ENCODE measurements at places on chromosomes 13 and 19.

DNA sequence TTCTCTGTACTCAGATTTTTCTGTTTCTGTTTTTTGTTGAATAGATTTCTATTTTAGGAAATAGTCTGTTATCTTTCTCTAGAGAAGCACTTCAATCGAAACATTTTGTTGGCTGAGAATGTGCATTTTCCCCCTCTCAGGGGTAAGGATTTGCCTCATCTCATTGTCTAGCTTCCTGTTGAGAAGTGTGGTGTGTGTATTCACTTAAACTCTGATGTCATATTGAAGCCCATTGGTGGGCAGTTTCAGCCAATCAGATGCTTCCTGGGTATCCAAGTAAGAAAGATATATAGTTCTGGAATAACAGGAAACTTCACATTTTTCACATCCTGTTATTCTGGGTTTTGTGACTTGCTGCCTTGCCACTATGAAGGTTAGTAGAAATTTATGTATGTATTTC, 87.6 kb downstream of the ARHGEF7 start:
- DNase-seq: no peak
- no peaks in the 10 kb centered on the region for H3K27me3 ChIP-seq
- H3K4me1 ChIP-seq: peaks cover 6% of the 10 kb centered on the region
- no peaks in the 10 kb centered on the region for H3K36me3 ChIP-seq
- no peak overlapping the region for H3K27ac ChIP-seq

GRCh38 chr19:55535173-55535964, 1.6 kb downstream of the SBK2 start:
- no peaks in the 10 kb centered on the region for H3K36me3 ChIP-seq
- no peaks in the 10 kb centered on the region for H3K4me1 ChIP-seq
- no peak overlapping the region for H3K4me3 ChIP-seq
- H3K27me3 ChIP-seq: no peaks in the 10 kb centered on the region

DNA sequence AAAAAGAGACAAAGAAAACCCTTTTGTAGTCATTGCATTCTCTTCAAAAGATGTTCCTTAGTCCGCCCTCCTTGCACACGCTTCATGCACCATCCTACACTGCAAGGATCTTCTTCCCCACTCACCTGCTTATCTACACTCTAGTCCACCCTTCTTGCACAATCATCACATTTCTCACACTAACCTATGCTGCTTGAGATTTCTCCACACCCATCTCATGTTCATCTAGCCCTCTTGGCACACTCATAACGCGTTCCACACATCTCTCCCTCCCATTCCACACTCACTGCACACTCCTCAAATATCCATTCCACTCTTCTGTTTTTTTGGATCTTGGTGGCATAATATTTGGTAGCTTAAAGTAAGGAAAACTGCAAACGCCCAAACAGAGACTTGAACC, 22.3 kb upstream of the HNRNPUL1 start:
- no peaks in the 10 kb centered on the region for H3K27me3 ChIP-seq
- H3K4me1 ChIP-seq: no peaks in the 10 kb centered on the region
- no peaks in the 10 kb centered on the region for H3K36me3 ChIP-seq

DNA sequence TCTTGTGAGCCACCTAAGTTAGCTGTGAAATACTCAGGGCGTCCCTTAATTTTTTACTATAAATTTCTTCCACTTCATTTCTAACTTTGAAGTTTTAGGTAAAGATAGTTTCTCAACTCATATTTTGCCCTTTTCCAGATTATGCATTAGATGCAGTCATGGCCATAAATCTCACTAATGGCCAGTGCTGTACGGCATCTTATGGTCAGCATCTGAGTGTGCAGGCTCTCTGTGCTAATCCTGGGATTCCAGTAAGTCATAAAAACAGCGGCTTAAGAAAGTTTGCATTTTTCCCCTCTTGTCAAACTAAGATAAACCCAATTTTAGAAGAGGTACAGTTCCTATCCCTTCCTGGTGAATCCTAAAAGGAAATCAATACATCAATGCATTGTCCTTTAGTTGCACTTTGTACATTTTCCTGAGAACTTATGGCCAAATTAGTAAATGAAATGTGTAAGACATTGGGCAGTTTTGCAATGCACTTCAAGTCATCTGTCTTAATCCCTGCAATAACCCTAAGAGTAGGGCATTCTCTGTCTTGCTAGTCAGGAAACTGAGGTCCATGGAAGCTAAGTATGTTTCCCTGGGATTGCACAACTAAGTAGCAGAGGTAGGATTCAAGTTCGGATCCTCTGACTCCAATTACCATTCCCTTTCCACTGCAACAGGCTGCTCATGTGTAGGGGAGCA, 146.2 kb downstream of the DCT start:
- H3K27me3 ChIP-seq: no peaks in the 10 kb centered on the region
- DNase-seq: no peak
- no peaks in the 10 kb centered on the region for H3K4me1 ChIP-seq
- no peak overlapping the region for H3K27ac ChIP-seq
- H3K36me3 ChIP-seq: no peaks in the 10 kb centered on the region
- no peak overlapping the region for H3K4me3 ChIP-seq

GRCh38 chr19:30862876-30863275, 486.4 kb downstream of the TSHZ3 start:
- no peaks in the 10 kb centered on the region for H3K4me1 ChIP-seq
- H3K4me3 ChIP-seq: no peak overlapping the region
- no peaks in the 10 kb centered on the region for H3K27me3 ChIP-seq
- H3K27ac ChIP-seq: no peak overlapping the region
- no peaks in the 10 kb centered on the region for H3K36me3 ChIP-seq

DNA sequence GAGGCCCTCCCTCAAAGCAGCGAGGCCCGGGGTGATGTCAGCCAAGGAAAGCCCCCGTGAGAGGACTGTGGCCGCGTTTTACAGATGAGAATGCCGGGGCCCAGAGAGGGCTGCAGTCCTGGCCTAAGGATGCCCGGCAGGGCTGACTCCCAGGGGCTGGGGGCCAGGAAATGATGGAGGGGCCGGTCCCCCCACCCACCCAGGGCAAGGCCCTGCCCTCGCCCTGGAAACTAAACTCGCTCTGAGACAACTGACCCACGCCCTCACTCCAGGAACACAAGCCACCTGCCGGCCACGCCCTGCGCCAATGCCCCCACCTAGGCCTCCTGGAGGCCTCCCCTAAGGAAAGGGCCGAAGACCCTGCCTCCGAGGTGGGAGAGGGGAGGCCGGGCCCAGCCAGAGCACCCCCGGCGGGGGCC, 7.2 kb downstream of the ZBTB7A start:
- peaks cover 54% of the 10 kb centered on the region for H3K4me1 ChIP-seq
- peak overlapping the region; percentile 98 for H3K27ac ChIP-seq
- no peaks in the 10 kb centered on the region for H3K27me3 ChIP-seq

DNA sequence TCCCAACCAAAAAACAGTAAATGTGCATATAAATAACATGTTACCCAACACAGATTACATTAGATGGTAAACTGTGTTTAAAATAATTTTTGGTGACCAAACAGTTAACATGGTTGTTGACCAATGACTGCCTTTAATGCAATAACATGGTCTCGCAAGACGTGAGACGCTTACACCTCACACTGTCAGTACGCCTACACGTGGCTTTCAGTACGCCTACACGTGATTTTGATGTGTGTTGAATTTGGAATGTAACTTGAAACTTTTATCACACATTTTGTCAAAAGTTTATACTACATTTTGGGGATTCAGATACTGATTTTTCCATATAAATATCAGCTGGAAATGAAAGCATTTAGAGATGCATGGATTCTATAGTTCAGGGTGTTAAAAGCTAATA, 32.0 kb downstream of the SLC7A9 start:
- no peak for DNase-seq
- no peaks in the 10 kb centered on the region for H3K4me1 ChIP-seq
- no peak overlapping the region for H3K27ac ChIP-seq
- no peaks in the 10 kb centered on the region for H3K36me3 ChIP-seq
- H3K27me3 ChIP-seq: no peaks in the 10 kb centered on the region

DNA sequence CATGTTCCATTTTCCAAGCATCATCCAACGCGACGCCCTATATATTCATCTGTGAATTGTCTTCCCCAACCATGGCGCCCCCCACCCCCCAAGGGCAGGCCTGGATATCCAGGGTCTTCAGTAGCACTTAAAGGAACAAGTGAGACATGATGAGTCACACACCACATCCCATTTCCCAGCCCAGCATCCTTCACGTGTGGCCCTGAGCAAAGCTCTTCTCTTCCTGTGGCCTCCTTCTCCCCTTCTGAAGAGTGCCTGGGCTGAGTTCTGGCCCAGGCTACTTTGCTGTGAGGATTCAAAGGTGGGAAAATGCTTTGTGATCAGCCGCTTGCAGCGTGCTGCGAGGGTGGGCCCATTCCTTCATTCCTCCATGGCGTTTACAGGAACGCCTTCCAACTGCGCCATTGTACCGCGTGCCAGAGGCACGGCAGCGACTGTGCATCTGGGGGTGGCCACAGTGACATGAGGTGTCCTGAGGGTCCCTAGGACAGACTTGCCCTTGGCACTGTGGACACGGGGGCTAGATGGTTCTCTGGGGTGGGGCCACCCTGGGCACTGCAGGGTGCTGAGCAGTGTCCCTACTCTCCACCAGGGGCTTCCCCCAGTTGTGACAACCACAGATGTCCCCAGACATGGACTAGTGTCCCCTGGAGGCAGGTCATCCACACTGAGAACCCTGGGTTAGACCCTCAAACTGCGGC, 11.7 kb downstream of the PLIN4 start:
- no peaks in the 10 kb centered on the region for H3K4me1 ChIP-seq
- DNase-seq: no peak
- H3K27ac ChIP-seq: no peak overlapping the region
- no peaks in the 10 kb centered on the region for H3K27me3 ChIP-seq
- no peaks in the 10 kb centered on the region for H3K36me3 ChIP-seq

GRCh38 chr13:97266772-97267417, 44.8 kb downstream of the MBNL2 start:
- no peak overlapping the region for H3K4me3 ChIP-seq
- no peaks in the 10 kb centered on the region for H3K36me3 ChIP-seq
- H3K27ac ChIP-seq: no peak overlapping the region
- DNase-seq: no peak
- no peaks in the 10 kb centered on the region for H3K27me3 ChIP-seq
- H3K4me1 ChIP-seq: no peaks in the 10 kb centered on the region

DNA sequence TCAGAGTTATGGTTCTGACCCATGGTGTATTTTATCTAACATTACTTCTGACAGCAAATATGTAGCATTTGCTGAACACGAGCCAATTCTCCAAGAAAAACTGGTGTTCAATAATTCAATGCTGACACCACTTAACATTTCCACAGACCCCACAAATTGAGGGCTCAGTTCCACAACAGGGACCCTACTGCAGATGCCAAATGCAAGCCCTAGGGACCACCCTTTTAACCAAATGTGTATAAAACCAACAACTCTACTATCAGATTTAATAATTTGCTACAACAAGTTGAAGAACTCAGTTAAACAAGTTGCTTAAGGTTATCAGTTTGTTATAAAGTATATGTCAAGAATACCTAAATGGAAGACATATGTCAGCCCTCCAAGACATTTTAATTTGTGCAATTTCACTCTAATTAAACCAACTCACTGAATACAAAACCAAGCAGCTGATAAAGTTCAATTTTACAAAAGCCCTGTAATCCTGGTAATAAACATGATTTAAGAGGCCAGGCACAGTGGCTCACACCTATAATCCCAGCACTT, 6.7 kb downstream of the ZNF44 start:
- no peaks in the 10 kb centered on the region for H3K36me3 ChIP-seq
- DNase-seq: no peak
- no peaks in the 10 kb centered on the region for H3K4me1 ChIP-seq

DNA sequence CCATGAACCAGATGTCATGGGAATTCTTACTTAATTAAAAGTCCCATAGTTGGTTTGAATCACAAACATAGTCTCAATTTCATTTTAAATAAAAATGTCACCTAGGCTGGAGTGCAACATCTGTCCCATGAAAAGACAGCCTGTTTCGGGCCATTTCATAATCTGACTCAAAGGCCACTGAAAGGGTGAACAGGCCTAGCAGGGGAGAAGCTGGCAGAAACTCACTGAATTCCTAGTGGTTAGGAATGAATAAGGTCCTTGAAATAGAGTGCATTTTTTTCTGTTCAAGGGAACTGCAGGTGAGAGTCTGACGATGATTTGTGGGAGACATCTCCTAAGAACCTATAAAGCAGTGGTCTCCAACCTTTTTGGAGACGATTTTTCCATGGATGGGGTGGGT, 44.0 kb upstream of the PCCA start:
- no peaks in the 10 kb centered on the region for H3K27me3 ChIP-seq
- H3K27ac ChIP-seq: no peak overlapping the region
- H3K4me1 ChIP-seq: no peaks in the 10 kb centered on the region
- H3K4me3 ChIP-seq: no peak overlapping the region

DNA sequence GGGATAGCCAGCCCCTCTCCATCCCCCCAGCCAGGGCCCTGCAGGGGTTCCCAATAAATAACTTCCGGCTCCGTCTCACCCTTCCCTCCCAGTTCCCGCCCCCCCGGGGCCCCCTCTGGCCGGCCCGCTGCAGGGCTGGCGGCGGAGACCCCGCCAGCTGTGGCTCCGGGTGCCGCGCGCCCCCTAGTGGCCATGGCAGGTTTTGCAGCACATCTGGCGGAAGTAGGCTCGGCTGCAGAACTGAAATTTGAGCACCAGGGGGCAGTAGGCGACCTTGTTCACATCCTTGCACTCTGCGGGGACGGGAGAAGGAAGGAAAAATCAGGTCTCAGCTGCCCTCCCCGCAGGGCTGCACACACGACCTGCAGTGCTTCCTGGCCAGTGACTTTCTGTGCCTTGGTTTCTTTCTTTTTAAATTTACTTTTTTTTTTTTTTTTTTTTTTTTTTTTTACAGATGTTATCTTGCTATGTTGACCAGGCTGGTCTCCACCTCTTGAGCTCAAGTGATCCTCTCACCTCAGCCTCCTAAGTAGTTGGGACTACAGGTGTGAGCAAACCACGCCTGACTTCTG, 3.6 kb upstream of the MYO1F start:
- H3K4me3 ChIP-seq: no peak overlapping the region
- no peak overlapping the region for H3K27ac ChIP-seq
- no peaks in the 10 kb centered on the region for H3K4me1 ChIP-seq
- no peaks in the 10 kb centered on the region for H3K36me3 ChIP-seq
- peak; percentile 41 for DNase-seq

DNA sequence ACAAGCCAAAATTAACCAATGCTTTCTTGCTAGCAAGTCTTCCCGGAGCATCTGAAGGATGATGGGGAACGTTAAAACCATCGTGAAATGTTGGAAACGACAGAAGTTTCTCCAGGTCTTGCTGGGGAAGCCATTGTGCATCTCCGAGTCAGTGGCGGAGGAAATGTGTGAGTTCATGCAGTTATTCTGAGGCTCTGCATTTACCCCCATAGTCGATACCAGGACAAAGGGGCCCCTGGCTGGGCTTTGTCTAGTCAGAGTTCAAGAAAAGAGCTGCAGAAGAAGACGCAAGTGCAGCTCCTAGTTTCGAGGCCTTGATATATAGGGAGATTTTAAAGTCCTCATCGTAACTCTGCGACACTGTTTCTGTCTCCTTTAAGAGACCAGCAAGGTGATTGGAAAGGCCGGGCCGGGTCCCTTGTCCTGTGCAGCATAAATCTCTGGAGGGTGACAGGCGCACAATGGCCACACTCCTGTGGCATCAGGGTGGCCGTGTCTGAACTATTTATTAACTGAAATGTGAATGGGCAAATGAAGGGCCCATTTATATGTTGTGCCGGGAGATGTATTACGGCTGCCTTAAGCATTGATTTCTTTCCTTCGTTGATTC, 172.0 kb downstream of the TEX29 start:
- H3K27me3 ChIP-seq: no peaks in the 10 kb centered on the region
- DNase-seq: no peak
- H3K4me1 ChIP-seq: no peaks in the 10 kb centered on the region
- no peak overlapping the region for H3K27ac ChIP-seq
- no peak overlapping the region for H3K4me3 ChIP-seq

GRCh38 chr19:9877780-9878510, 42.8 kb downstream of the PIN1 start:
- no peak overlapping the region for H3K4me3 ChIP-seq
- no peak for DNase-seq
- H3K27me3 ChIP-seq: no peaks in the 10 kb centered on the region
- H3K4me1 ChIP-seq: no peaks in the 10 kb centered on the region
- H3K36me3 ChIP-seq: no peaks in the 10 kb centered on the region

All from prostate gland (tissue), 2 donors.